Activated T-helper 1 cell treated with anti-CD3 and anti-CD28 coated beads, Interleukin-12 subunit alpha, Interleukin-12 subunit beta, Interleukin-2, Interleukin-4 antibody, amounts not matched to agents 30 ng/mL and 10 ng/mL and 1 ng/mL, durations not matched to agents 14 hours and 24 hours and 36 hours (primary cell): ENCODE measurements at places on chromosomes 5 and 9. TPM values are rescaled to one million over a fixed set of nuclear protein-coding genes. Genes with fewer than 3 reads are reported as not detected.

SLC45A2 gene
- 0.18 TPM in 1 of 2 replicates, not detected in the other for total RNA-seq

SPTAN1 gene
- total RNA-seq, result 298 and 304 TPM in 2 replicates

- peaks cover 18% of the 10 kb centered on the region for H3K27me3 ChIP-seq
- H3K4me1 ChIP-seq, result no peaks in the 10 kb centered on the region
- no peak for DNase-seq
- no peak overlapping the region for H3K4me3 ChIP-seq
- H3K27ac ChIP-seq, result no peak overlapping the region
Measured at GRCh38 chr5:171629221-171629620, 156.4 kb upstream of the SMIM23 start.

- H3K27me3 ChIP-seq, result peaks cover 13% of the 10 kb centered on the region
- peaks cover 17% of the 10 kb centered on the region for H3K36me3 ChIP-seq
- no peak for DNase-seq
- peaks cover 25% of the 10 kb centered on the region for H3K4me1 ChIP-seq
- H3K27ac ChIP-seq, result no peak overlapping the region
Measured at GRCh38 chr9:136805207-136805740, 2.5 kb upstream of the RABL6 start.

DNA sequence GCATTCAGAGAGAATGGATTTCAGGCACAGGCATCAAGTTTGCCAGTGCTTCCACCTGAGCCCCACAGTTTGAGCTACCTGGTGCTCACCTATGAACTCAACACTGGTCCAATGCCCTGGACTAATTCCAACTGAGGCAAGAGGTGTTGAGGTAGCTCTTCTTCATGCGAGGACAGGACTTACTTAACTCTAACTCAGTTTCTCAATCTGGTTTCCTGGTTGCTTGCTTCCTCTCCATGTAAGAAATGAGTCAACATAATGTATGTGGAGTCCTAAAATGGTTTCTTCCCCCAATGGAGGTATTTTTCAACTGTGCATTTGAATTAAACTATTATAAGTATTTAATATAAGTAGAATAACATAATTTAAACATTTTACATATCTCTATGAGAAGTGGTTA, 523.6 kb upstream of the DAB2 start:
- no peak for DNase-seq
- H3K27me3 ChIP-seq, result peaks cover 5% of the 10 kb centered on the region
- H3K4me3 ChIP-seq, result no peak overlapping the region

- H3K4me3 ChIP-seq, result no peak overlapping the region
- H3K4me1 ChIP-seq, result no peaks in the 10 kb centered on the region
- no peaks in the 10 kb centered on the region for H3K36me3 ChIP-seq
- no peak overlapping the region for H3K27ac ChIP-seq
- DNase-seq, result no peak
- H3K27me3 ChIP-seq, result peaks cover 17% of the 10 kb centered on the region
Measured at GRCh38 chr5:74408150-74409043, 232.1 kb downstream of the ENC1 start.

- H3K27ac ChIP-seq, result no peak overlapping the region
- H3K36me3 ChIP-seq, result peaks cover 39% of the 10 kb centered on the region
- no peaks in the 10 kb centered on the region for H3K4me1 ChIP-seq
- no peak for DNase-seq
- no peak overlapping the region for H3K4me3 ChIP-seq
- no peaks in the 10 kb centered on the region for H3K27me3 ChIP-seq
Measured at GRCh38 chr9:96818533-96818932, 35.8 kb downstream of the ZNF782 start.

DNA sequence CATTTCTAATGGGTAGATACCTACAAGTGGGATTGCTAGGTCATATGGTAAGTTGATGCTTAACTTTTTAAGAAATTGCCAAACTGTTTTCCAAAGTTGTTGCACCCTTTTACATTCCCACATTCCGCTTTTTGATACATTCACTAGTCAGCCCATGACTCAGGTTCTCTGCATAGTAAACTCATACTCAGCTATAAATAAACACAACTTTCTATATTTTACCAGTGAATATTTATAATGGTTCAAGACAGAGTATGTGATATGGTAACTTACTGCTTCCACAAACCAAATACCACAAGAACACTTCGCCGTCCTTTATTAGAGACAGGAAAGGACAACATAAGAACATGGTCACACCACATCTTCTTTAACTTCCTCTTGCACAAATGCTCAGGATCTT, 54.0 kb downstream of the PLPP1 start:
- peaks cover 20% of the 10 kb centered on the region for H3K4me1 ChIP-seq
- no peak overlapping the region for H3K27ac ChIP-seq
- H3K36me3 ChIP-seq, result peaks cover 2% of the 10 kb centered on the region
- no peak for DNase-seq
- no peaks in the 10 kb centered on the region for H3K27me3 ChIP-seq
- no peak overlapping the region for H3K4me3 ChIP-seq

GRCh38 chr5:80481019-80481893, 6.6 kb upstream of the FAM151B start:
- peak; percentile 11 for DNase-seq
- H3K36me3 ChIP-seq, result no peaks in the 10 kb centered on the region
- no peak overlapping the region for H3K27ac ChIP-seq
- H3K4me3 ChIP-seq, result no peak overlapping the region
- H3K27me3 ChIP-seq, result peaks cover 2% of the 10 kb centered on the region

DNA sequence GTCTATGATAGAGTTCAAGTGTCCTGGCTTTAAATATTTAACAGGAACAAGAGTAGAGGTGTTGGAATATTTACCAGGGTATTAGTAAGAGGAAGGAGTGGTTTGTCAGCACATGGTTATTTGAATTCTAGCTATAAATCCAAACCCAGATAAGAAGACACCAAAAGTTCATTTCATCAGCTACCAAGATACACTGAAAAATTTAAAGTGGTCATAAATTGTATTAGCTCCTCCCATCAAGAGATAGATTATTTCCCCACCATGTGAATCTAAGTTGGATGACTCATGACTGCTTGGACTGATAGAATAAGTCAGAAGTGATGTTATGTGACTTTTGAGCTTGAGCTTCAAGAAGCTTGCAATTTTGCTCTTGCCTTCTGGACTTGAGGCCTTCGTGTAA, 72.1 kb upstream of the GRAMD2B start:
- no peaks in the 10 kb centered on the region for H3K36me3 ChIP-seq
- no peak overlapping the region for H3K27ac ChIP-seq
- peaks cover 6% of the 10 kb centered on the region for H3K4me1 ChIP-seq
- DNase-seq, result no peak
- no peak overlapping the region for H3K4me3 ChIP-seq

- H3K27ac ChIP-seq, result no peak overlapping the region
- H3K4me1 ChIP-seq, result peaks cover 35% of the 10 kb centered on the region
- H3K27me3 ChIP-seq, result peaks cover 10% of the 10 kb centered on the region
- no peak for DNase-seq
- H3K4me3 ChIP-seq, result no peak overlapping the region
- H3K36me3 ChIP-seq, result peaks cover 6% of the 10 kb centered on the region
Measured at GRCh38 chr5:66621736-66622135, 25.5 kb downstream of the MAST4 start.

- no peak for DNase-seq
- H3K27me3 ChIP-seq, result peaks cover 67% of the 10 kb centered on the region
- H3K4me1 ChIP-seq, result peaks cover 15% of the 10 kb centered on the region
- H3K4me3 ChIP-seq, result peak overlapping the region; percentile 72
- no peaks in the 10 kb centered on the region for H3K36me3 ChIP-seq
- peak overlapping the region; percentile 6 for H3K27ac ChIP-seq
Measured at GRCh38 chr5:108727651-108728565, 19.8 kb upstream of the FER start.
